Pancreas (tissue), 10 donors: ENCODE measurements at places on chromosomes 13 and 19. TPM values are rescaled to one million over a fixed set of nuclear protein-coding genes. Genes with fewer than 3 reads are reported as not detected.

The SCEL gene
- polyA plus RNA-seq: 0.12 TPM

The SLC5A5 gene
- not detected for polyA plus RNA-seq

The KLK11 gene
- 28.9 TPM for polyA plus RNA-seq

GRCh38 chr13:52706081-52706480, 33.5 kb downstream of the CNMD start:
- DNase-seq: no peak

DNA sequence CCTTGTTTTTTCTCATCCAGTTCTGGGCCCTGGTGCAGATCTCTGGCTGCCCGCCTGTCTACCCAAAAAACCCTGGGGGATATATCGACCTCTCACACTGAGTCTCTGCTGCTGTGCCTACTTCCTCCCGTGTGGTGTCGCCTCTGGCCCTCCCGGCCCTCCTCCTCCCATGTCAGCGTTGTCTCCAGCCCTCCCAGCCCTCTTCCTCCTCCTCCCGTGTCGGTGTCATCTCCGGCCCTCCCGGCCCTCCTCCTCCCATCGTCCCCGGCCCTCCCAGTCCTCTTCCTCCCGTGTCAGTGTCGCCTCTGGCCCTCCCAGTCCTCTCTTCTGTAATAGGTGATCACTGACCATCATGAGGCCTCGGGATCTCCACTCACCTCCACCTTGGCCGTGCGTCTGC, 81.8 kb downstream of the GPR12 start:
- no peak for DNase-seq
